ENCODE measurements at places on chromosomes 6 and 20. TPM values are rescaled to one million over a fixed set of nuclear protein-coding genes. Genes with fewer than 3 reads are reported as not detected.

Gene CALHM4
- not detected for total RNA-seq

Gene MOG
- not detected for total RNA-seq

Gene ADA
- 73.9 TPM for total RNA-seq

Gene PLA2G7
- total RNA-seq = not detected

Gene BCAS1
- total RNA-seq = 1.2 TPM

Gene PKIB
- not detected for total RNA-seq

Gene KIFC1
- total RNA-seq = 2.7 TPM

Gene MCM3
- total RNA-seq = 26.4 TPM

Gene PNPLA1
- 3.5 TPM for total RNA-seq

Gene LHFPL5
- total RNA-seq = not detected

Gene ZC3H12D
- total RNA-seq = 7.7 TPM

Gene TMEM217
- total RNA-seq = 2.1 TPM

Gene CYP24A1
- not detected for total RNA-seq

Gene CDSN
- not detected for total RNA-seq

Gene ABHD16B
- not detected for total RNA-seq

Gene GPX5
- total RNA-seq = not detected

Gene LINC00237
- total RNA-seq = not detected
